ENCODE measurements at places on chromosomes 7 and 10.

GRCh38 chr10:87863053-87863943 lies at the start of the genes KLLN and PTEN:
KLLN (minus strand) TSS chr10:87863533; CDS start chr10:87862487, 1,046 bp downstream.
PTEN (plus strand) TSS chr10:87863625; CDS start chr10:87864470, 845 bp downstream.
- DNase-seq = peak; percentile 61

DNA sequence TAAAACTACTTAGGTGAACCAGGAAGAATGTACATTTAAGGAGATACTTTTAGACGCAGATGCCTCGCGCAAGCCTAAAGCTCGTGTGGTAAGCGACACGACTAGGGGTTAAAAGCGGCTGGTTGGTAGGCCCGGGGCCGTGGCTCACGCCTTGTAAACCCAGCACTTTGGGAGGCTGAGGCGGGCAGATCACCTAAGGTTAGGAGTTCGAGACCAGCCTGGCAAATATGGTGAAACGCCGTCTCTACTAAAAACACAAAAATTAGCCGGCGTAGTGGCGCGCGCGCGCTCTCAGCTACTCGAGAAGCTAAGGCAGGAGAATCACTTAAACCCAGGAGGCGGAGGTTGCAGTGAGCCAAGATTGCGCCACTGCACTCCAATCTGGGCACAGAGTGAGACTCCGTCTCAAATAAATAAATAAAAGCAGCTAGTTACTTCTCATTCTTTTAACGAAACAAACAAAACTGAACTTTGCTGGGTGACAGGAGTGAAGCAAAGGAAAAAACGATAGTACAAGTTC lies 879 bp downstream of the NUDT5 start:
- no peak for DNase-seq

- no peak for DNase-seq
These were observed 90.1 kb upstream of the NPSR1 start for GRCh38 chr7:34567906-34568305.

GRCh38 chr10:127577376-127578258 lies 28.5 kb downstream of the NPS start:
- no peak for DNase-seq

DNA sequence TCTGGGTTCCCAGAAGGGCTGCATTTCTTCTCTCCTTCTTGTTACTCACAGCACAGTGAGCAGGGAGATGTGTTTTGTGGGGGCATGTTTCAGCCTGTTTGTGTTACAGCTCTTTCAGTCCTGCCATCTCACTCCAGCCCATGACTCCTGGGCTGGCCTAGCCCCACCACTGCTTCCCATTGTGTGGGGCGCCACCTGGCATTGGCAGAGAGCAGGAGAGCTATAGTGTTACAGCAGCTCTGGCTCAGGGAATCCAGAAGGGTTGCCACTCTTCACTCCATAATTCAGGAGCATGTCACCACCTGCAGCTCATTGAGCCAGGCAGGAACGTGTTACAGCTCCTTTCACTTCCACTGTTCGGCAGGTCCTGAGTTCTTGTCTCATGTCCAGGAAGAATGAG lies 30.0 kb downstream of the CLDN12 start:
- DNase-seq = no peak

GRCh38 chr10:51935341-51935740 lies 235.9 kb upstream of the CSTF2T start:
- DNase-seq = no peak

Data from stimulated activated CD8-positive, alpha-beta memory T cell treated with anti-CD3 and anti-CD28 coated beads, Interleukin-7, amount 100 ng/mL, for 1 hour (primary cell).